ENCODE measurements at places on chromosomes 2 and 18.

- no peak for DNase-seq
Observed at GRCh38 chr18:46590103-46590502, 66.9 kb downstream of the LOXHD1 start.

DNA sequence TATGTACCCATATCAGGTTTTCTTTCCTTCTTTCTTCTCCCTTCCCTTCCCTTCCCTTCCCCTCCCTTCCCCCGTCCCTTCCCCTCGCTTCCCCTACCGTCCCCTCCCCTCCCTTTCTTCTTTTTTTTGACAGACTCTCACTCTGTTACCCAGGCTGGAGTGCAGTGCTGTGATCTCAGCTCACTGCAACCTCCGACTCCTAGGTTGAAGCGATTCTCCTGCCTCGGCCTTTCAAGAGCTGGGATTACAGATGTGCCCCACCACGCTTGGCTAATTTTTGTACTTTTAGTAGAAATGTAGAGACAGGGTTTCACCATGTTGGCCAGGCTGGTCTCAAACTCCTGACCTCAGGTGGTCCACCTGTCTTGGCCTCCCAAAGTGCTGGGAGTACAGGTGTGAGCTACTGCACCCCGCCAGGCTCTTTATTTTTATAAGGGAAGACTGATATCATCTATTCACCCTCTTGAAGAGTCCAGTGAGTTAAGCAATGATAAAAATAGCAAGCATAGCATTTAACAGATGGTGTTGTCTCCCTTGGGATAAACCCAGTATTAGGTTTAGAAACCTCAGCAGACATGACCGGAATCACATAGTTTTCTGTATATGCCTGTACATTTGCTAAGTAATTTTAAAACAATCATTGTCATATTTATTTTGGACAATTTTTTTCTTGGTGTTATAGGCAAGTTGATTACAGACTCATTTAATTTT, 888.4 kb downstream of the TRIB2 start:
- DNase-seq = no peak

GRCh38 chr2:168961450-168962229, 60.5 kb downstream of the G6PC2 start:
- DNase-seq = no peak

DNA sequence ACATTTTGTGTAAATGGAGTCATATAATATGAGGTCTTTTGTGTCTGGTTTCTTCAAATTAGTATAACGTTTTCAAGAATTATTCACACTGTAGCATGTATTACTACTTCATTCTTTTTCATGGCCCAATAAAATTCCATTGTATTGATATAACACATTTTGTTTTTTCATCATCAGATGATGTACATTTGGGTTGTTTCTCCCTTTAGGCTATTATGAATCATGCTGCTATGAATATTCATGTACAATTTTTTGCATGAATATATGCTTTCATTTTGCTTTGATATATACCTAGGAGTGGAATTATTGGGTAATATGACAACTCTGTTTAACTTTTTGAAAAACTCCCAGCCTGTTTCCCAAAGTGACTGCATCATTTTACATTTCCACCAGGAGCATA, 220.2 kb downstream of the NR4A2 start:
- DNase-seq = no peak

GRCh38 chr18:78154444-78154843, 825.2 kb upstream of the SALL3 start:
- no peak for DNase-seq

DNA sequence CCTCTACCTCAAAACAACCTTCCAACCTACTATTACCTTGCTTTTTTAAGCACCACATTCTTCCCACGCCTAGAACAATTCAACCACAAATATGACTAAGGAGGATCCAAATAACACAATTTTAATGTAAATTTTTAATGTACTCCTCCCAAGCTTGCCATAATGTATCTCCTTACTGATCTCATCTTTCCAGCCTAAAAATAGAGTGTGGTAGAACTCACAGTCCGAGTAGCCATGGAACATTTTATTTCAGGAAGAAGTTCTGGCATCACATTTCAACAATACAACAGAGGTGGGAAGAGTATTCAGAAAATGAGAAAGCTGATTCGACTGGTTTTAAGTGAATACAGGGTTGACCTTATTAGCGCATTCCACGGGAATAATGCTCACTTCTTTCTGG, 15.4 kb downstream of the FEZ2 start:
- no peak for DNase-seq
